ENCODE measurements at places on chromosomes 1 and 21.

- no peak for DNase-seq
These were observed 34.0 kb upstream of the CRNN start for GRCh38 chr1:152448095-152448494.

DNA sequence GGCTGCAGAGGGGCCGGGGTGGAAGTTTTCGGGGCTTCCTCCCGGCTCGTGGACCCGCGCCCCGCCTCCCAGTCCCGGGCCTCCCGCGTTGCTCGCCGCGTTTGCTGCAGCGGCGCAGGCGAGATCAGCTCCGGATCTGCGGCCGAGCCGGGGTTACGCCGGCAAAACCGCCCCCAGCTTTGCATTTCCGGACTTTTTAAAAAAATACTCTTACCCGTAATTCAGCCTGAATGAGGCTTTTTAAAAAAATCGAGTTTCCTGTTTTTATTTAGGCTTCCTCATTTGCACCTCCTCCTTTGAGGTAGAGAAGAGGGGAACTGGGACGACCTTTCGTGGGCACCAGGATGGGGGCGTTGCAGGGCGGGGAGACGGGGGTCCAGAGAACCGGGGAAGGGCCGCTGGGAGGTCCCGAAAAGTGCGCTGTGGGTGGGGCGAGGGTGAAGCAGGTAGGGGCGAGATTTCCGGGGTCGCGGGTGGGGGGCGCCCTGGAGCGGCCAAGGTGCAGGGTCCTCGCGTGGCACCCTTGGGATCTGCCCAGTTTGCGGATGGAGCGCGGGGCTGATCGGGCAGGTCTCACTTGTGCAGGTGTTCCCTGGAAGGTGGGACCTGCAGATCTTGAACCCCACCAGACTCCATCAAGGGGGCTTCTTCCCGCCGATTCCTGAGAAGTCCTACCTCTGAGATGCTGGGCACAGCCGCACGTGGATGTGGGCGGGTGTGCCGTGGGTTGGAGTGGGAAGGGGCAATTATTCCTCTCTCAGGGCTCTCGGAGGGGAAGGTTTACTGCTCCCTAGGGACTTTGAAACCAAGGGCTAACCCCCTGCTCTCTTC, 1.1 kb downstream of the PIK3CD start:
- DNase-seq: no peak

GRCh38 chr1:169133801-169134502, 27.5 kb downstream of the ATP1B1 start:
- DNase-seq: no peak

DNA sequence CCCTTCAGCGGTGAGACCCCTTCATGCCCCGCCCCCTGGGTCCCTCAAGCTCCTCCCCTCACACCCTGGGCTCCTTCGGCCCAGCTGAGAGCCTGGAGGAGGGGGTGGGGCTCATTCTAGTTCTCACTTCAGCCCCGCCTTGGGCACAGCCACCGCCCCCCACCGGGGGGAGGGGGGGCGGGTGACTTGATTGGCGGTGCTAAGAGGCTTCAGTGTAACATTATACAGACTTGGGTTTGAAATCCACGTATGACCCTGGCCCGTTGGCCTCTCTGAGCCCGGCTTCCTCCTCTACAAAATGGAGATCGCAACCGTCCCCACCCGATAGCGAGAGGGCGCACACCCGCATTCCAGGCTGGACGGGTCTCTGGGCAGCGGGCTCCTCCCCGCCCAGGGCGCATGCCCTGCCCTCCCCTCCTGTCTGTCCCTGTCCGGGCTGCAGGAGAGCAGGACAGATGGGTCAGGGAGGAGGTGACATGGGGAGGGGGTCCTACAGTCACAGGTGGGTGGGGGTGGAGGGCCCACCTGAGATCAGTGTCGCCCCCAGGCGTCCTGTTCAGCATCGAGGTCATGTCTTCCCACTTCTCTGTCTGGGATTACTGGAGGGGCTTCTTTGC, 5.1 kb downstream of the CLCNKB start:
- DNase-seq: peak; percentile 75

GRCh38 chr1:173017792-173018191, 32.9 kb downstream of the TNFSF18 start:
- no peak for DNase-seq

- DNase-seq: no peak
These were observed 250 bp downstream of the F5 start for GRCh38 chr1:169586067-169586394.

GRCh38 chr1:102733491-102734236, 374.7 kb downstream of the COL11A1 start:
- no peak for DNase-seq

- no peak for DNase-seq
These were observed 20.8 kb downstream of the EPHA8 start for GRCh38 chr1:22584001-22584562.

DNA sequence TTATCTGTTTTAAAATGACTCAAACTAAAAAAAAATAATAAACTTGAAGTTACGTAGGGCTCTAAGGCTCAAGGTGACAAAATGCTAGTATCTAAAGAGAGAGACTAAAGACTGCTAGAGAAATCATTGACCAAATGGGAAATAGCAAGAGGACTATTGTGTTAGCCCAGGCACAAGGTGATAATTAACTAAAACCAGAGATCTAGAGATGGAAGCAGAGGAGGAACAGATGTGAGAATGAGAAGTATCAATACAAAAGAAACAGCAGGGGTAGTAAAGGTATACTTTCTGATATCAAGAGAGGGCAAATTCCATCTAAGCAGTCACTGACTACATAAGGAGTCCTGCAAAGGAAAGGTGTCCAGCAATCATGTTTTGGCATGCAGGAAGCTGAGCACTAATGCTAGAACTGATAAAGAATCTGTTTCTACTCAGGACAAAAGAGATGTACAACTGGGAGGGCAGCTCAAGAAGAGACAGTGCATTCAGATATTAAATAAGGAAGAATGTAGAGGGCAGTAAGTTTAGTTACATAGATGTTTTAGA, 100.2 kb upstream of the GNG4 start:
- DNase-seq: no peak

- DNase-seq: peak; percentile 73
These were observed 758 bp downstream of the PTBP2 start for GRCh38 chr1:96722161-96722922.

- no peak for DNase-seq
These were observed 23.3 kb upstream of the CD55 start for GRCh38 chr1:207298186-207298585.

DNA sequence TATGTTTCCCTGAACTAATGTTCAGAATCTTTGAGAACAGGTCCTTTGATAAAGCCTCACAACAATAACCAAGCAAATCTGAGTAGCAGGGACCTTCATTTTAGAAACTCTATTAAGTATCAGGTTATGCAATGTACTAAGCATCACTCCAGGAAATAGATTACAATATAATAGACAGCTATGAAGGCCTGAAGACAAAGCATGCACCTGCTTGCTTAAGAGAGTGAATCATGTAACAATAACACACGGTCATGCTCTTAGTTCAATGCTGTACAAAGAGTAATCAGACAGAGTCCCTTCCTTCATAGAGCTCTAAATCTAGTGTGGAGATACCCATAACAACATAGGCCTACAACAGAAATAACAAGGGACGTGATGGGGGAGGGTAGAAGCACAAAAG, 8.1 kb upstream of the CMPK1 start:
- no peak for DNase-seq

GRCh38 chr1:108537976-108538375, 21.9 kb upstream of the EEIG2 start:
- no peak for DNase-seq

GRCh38 chr1:59765011-59765730, 49.6 kb upstream of the HOOK1 start:
- DNase-seq: peak; percentile 15

GRCh38 chr1:116806245-116806644, 52.0 kb downstream of the CD2 start:
- no peak for DNase-seq

- DNase-seq: no peak
These were observed 40.8 kb upstream of the OSBPL9 start for GRCh38 chr1:51576085-51576444.

DNA sequence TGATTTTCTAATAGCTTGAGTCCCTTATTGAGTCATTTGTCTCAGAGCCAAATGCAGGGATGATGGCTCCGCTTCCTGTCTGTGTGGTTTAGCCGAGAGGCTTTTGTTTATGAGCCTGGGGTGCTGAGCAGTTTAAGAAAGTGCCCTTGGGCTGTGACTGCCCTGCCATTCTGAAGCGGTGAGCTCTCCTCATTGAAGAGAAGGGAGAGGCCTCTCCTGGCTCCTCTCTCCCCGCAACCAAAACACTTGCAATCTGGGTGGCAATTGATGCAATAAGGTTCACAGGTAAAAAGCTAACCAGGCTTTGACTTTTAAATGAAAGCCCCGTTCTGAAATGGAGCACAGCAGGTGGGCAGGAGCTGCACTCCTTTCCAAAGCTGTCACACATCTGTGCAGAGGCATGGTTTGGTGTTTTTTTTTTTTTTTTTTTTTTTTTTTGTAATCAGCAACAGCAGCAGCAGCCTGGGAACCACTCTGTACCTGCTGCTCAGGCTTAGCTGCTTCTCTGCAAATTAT, 403.7 kb downstream of the SIPA1L2 start:
- DNase-seq: no peak

DNA sequence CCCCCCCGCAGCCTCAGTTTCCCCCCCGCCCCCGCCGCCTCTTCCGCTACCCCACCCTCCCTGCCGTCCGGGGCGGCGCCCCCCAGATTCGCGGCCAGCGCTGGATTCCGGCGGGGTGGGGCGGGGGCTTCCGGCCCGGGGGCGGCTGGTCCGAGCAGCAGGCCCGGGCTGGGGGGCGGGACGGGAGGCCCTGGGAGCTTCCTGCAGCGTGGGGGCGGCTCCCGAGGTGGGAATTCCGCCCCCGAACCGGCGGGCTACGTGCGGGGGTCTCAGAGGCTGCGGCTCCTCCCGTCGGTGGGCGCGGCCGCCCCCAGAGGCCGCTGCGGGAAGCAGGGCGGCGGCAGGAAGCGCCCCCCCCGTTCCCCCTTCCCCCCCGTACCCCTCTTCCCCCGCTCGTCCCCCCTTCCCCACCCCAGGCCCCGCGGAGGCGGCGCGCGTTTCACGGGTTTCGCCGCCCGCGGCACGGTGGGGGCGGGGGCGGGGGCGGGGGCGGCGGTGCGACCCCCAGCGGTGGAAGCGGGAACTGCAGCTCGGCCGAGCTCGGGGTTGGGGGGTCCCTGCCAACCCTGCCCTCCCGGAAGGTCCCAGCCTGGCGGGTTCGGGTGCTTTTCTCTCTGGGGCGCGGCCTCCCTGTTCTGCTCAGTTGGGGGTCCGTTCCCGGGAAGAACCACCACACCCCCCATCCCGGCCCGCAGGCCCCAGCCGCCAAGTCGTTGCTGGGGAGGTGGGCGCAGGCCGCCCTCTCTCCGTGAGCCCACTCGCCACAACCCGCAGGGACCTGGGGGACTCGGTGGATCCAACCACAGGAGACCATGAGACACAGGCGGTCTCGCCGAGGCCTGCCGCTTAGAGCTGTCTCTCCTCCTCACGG, 76.3 kb downstream of the MORN1 start:
- DNase-seq: peak; percentile 49

Measured in BE2C (cell line).